Stimulated activated CD4-positive, alpha-beta T cell treated with anti-CD3 and anti-CD28 coated beads, Interleukin-1b, Interleukin-23, amount 100 ng/mL, for 24 hours (primary cell): ENCODE measurements at places on chromosomes 5 and 9.

- DNase-seq = no peak
Measured at GRCh38 chr5:71907001-71907588, 188.0 kb downstream of the CARTPT start.

DNA sequence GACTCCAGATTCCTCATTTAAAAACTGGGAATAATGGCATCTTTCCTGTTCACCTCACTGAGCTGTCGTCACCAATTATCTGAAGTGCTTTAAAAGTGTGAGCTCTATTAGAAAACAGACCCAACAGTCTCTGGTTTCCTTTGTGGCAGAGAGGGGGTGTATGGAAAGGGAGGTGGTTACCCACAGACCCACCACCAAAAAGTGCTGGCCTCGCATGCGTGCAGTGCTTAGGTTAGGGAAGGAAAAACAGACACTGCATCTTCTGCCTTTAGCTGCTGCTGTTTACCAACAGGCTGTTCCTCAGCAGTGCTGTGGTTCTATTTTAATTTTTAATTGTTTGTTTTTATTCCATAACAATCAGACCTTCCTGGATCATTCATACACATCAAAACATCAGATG lies 249.6 kb downstream of the PIK3R1 start:
- DNase-seq = no peak

GRCh38 chr5:179168664-179169063 lies 108.5 kb downstream of the ZNF354C start:
- no peak for DNase-seq

DNA sequence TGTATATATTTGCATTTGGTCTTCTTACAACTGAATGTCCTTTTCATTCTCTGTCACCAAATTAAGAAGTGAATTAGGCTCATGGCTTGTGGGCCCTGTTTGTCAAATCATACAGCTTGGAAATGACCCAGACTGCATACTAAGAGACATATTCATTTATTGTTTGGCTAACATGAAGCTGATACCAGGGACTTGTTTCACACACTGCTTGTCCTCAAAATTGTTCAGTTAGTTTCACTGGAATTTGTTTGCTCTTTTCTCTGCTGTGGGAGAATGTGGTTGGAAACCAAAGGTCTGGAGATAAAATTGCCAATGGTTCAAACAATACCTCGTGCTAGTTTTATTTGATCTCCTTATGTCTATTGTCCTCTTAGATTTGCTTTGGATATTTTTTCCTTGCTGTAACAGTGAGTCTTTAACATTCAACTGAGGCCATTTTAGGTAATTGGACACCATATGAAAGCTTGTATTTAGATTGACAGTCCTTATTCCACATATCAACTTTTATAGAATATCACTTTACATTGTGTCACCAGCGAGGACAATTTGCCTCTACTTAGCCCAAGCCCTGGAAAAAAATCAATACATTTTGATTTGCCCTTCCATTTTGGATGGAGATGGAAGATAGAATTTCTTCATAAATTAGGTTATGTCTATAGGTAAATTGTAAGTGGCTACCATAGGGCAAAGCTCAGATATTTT lies 144.3 kb upstream of the MTAP start:
- no peak for DNase-seq

DNA sequence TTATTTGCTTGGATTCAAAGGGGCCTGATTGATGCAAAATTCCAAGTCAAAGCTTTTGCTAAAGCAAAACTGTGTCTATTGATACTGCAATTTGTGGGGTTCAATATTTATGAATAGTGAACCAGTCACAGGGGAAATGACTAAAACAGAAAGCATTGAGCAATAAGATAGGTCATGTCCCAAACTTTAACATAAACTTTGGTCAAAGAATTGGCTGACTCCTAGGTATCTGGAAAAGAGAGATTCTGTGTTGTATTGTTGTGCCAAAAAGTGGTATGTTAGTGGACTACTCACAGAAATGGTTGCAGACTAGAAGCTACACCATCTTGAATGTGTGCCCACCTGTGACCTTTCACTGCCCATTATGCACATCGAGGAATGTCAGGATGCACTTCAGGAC lies 585.5 kb upstream of the RGMB start:
- no peak for DNase-seq

DNA sequence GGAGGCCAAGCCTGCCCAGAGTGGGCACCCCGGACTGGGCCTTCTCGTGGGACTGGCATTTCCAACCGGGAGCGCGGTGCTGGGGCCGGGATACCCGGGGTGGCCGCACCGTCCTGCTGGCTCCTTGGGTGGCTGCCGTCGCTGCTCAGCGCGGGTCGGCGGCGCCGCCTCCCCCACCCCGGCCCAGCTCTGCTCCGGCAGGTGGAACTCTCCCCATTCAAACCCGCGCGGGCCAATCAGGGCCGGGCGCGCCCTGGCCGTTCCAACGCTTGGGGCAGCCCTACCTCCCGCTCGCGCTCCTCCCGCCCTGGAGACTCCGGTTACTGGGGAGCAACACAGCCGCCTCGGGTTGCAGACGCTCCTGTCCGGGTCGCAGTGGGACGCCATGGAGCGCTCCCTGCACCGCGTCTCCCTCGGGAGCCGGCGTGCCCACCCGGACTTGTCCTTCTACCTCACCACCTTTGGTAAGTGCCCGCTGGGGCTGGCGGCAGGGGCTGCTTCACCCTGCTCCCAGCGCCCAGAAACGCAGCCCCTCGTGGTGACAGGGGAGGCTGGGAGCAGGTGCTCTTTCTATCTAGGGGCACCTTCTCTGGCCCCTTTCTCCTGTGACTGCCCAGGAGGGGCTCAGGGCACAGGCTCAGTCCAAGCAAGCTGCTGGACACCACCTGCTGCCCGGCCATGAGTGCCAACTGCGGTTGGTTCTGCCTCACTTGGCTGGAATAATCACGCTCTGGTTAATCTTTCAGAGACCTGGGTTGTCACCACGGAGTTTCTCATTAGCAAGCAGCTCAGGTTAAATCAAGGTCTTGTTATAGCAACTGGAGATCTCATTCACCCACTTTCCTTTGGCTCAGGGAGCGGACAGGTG lies at the start of gene RGS3:
Gene RGS3, plus strand, starts transcription at position 310 of the 868 bp plus-strand sequence. Its CDS starts 76 bp downstream, at position 386.
- no peak for DNase-seq

DNA sequence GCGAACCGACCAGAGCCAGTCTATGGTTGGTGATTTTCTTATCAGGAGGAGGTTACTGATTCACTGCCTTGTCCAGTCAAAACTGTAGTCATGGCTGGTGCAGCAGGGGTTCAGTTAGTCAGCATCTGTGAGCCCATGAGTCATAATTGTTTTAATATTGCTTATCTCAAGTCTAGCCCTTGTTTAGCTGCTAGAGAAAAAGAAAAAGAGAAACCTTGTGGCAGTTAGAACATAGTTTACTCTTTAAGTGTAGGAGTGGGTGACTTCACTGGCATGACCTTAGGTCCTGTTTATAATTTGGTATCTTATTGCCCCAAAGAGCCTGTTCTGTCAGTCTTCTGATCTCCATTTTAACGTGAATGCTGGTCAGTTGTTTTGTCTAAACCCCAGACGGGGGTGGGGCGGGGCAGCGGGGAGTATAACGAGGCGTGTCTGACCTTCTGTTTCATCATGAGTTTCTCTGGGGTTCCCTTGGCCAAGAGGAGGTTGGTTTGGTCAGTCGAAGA lies 76.9 kb upstream of the NFIL3 start:
- no peak for DNase-seq

- no peak for DNase-seq
Measured at GRCh38 chr5:148768806-148769415, 57.5 kb upstream of the ADRB2 start.

DNA sequence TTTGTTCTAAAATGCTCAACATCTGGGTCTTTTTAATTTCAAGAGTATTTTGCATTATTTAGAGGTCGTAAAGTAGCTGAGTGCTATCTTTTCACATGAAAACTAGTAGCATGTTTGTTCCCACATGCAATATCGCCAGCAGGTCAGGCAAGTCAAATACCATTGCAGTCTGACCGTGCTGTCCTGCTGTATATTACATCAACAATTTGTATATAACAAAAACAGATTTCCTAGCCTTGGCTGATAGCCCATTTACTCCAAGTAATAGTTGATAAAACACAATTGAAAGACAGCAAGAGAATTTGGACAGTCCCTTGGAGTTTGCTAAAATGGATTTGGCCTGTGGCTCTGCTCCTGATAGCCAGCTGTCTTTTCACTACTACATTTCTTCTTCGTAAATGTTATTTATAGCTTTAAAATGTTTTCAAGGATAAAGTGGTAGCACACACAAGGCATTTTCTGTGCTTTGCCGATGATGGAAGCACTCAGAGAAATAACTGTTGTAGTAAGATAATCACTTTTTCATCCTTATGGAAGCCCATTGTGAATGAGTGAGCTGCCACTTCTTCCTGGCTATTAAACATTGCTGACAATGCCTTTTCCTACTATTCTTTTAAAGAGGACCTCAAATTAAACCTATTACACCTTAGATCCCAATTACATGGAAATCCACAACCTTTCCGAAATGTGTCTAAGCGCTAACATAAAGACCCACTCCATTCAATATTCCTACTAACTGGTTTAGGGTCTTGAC lies 992.1 kb downstream of the MAT2B start:
- no peak for DNase-seq

GRCh38 chr5:154773326-154773725 lies 18.1 kb downstream of the LARP1 start:
- no peak for DNase-seq

DNA sequence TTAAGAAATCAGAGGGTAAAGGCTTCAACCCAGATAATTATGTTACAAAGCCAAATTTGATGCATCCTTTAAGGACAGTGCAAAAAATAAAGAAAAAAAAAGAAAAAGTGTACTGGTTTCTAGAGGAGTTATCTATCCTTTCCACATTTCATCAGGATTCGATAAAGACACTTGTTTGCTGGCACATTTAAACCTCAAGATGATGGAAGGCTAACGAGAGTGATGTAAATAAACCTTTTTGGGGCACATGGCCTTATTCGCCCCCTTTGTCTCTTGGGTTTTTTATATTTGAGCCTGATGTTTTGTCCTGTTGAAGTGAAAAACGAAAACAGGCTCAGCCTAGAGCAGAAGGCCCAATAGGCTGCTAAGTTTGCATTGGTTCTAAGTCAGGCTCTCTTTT lies 416.5 kb downstream of the TAF11L14 start:
- DNase-seq = no peak

DNA sequence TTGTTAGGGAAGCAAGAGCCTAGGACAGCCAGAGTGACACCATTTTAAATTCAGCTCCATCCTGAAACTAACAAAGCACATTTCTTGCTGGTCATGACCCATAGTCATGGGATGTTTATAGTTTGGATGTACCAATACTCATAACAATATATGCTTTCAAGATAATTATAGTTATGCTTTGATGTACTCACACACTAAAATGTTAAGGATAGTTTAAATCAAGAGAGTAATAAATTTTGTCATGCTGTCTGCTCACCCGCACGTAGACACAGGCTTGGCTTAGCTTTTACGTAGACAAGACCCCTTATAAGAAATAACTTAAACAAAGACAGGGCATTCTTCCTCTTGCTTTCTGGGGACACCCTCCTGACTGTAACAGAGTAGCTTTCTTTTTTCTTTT lies 8.9 kb upstream of the STXBP1 start:
- DNase-seq = no peak

GRCh38 chr5:35035271-35035670 lies 12.5 kb downstream of the AGXT2 start:
- no peak for DNase-seq

- DNase-seq = no peak
Measured at GRCh38 chr9:99187311-99187710, 34.4 kb downstream of the ALG2 start.

GRCh38 chr5:2201832-2202231 lies 319.1 kb upstream of the IRX4 start:
- DNase-seq = no peak

- no peak for DNase-seq
Measured at GRCh38 chr5:180816608-180817534, 14.3 kb upstream of the MGAT1 start.

- DNase-seq = no peak
Measured at GRCh38 chr9:911005-911404, 65.5 kb upstream of the DMRT3 start.

- DNase-seq = no peak
Measured at GRCh38 chr9:27514551-27514950, 9.5 kb upstream of the IFNK start.

DNA sequence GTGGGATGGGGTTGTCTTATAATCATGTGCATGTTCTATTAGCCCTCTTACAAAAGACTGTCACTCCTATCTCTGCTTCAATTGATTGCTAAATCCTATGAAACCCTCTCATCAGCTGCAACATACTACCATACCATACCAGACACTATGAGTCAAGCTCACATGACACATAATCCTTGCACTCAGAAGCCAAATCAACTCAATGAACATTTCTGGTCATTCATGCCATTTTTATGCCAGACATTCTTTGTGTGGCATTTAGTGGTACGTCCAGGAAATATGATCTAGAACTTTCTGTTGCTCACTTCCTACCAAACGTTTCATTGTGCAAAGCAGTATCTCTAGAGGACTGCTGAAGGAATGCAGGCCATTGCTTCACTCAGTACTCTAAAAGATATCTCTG lies 159.2 kb upstream of the GNA14 start:
- no peak for DNase-seq

DNA sequence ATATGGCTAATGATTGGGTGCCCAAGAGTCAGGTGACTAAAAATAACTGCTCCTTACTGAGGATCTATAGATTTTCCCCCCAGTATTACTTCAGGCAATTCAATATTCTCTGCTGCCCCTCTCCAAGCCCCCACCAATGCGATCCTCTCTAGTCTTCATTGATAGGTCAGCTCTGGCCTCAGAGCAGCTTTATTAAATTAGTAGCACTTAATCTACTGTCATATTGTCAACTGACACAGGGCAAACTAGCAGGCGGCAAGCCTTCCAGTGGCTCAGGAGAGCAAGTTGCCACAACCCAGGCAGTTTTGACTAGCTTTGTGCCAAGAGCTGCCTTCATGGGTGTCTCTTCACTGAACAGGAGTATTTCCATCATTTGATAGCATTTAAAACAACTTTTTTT lies 462.9 kb downstream of the BNC2 start:
- no peak for DNase-seq

GRCh38 chr9:77475641-77476473 lies 172.3 kb downstream of the GNA14 start:
- DNase-seq = no peak

DNA sequence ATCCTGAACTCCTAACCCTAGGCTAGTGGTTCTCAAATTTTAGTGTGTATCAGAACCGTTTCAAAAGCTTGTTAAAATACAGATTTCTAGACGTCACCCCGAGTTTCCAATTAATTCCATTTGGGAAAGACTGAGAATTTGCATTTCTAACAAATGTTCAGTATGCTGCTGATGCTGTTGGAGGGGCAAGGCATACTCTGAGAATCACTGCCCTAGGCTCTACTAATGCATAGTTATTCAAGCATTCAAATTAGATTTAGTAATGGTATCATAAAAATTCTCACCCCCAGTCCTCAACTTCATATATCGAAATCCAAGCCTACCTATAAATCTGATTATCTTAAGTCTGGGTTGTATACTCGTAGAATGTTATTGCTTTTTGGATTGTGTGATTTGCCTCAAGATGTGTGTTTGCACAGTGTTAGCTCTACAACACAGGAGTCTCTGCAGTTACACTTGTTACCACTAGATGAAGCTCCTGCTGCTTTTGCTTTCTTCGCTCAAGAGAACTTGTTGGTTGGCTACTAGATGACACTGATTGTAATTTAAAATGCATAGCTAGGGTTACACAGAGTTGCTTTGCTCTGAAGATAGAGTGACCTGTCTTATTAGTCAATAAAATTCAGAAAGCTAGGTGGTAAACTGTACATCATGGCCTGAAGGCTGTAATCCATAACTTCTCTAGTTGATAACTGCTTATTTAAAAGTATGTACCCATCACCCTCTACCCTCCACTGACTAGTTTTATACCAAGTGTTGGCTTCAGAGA lies 7.5 kb upstream of the ERAP2 start:
- no peak for DNase-seq
